ENCODE measurements at places on chromosomes 6 and 20.

DNA sequence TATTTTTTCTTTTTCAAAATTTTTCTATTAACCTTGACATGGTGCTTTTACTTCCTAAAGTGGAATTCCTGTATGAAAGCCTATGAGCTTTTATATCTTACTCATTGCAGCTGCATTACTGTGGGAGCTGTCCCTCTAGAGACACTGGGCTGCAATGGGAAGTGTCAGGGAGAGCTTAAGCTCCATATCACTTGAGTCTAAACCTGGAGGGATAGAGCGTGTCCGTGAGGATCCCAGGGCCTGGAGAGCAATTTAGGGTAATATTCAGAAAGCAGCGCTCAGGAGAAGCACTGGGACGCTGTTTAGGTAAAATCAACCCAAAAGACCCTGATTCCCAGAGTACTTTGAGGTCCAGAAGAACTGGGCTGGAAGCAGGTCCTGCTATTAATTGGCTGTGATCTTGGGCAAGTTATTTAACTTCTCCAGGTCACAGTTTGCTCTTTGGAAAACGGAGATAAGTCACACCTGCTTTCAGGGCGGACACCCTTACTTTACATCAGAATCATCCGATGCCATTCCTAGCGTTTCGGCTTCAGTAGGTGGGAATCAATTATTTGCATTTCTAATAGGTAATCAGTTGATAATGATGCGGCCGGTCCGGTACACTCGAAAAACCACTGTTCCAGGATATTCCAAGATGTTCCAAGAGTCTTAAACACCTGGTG is 628 bp upstream of the ERGIC3 start:
- H3K4me1 ChIP-seq: peaks cover 12% of the 10 kb centered on the region
- peak overlapping the region; percentile 92 for H3K4me3 ChIP-seq
- H3K27ac ChIP-seq: no peak overlapping the region
- H3K36me3 ChIP-seq: no peaks in the 10 kb centered on the region
- H3K27me3 ChIP-seq: no peaks in the 10 kb centered on the region

- no peaks in the 10 kb centered on the region for H3K27me3 ChIP-seq
- peak overlapping the region; percentile 82 for H3K4me3 ChIP-seq
- H3K27ac ChIP-seq: peak overlapping the region; percentile 88
- peaks cover 7% of the 10 kb centered on the region for H3K4me1 ChIP-seq
- DNase-seq: no peak
Measured at GRCh38 chr6:125957845-125958244, 1.3 kb downstream of the HINT3 start.

DNA sequence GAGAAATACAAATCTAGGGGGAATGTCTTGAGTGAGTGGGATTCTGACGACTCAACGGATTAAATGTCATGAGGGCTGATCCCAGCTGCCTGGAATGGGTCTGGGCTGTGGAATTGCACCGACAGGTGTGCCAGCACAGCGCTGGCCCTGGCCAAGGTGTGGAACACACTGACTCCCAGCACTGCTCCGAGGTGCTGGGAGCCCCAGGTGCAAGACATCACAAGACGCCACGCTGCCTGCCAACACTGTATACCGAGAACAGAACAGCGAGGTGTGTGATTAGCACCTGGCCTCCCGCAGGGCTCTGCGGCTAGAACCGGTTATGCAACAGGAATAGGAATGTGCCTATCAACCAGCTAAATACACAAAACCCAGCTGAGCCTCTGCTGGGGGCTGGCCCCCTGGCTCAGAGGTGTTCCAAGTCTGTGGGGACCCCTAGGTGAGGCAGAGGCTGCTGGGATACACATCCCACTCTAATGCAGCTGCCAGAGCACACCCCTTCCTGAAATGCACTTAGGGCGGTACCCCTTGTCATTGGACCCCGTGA is 24.8 kb upstream of the APMAP start:
- H3K27ac ChIP-seq: no peak overlapping the region
- H3K36me3 ChIP-seq: peaks cover 9% of the 10 kb centered on the region
- H3K27me3 ChIP-seq: no peaks in the 10 kb centered on the region

GRCh38 chr6:12595161-12595811 is 121.3 kb upstream of the PHACTR1 start:
- H3K4me1 ChIP-seq: peaks cover 14% of the 10 kb centered on the region
- no peaks in the 10 kb centered on the region for H3K27me3 ChIP-seq
- no peaks in the 10 kb centered on the region for H3K36me3 ChIP-seq
- H3K4me3 ChIP-seq: no peak overlapping the region
- no peak overlapping the region for H3K27ac ChIP-seq

DNA sequence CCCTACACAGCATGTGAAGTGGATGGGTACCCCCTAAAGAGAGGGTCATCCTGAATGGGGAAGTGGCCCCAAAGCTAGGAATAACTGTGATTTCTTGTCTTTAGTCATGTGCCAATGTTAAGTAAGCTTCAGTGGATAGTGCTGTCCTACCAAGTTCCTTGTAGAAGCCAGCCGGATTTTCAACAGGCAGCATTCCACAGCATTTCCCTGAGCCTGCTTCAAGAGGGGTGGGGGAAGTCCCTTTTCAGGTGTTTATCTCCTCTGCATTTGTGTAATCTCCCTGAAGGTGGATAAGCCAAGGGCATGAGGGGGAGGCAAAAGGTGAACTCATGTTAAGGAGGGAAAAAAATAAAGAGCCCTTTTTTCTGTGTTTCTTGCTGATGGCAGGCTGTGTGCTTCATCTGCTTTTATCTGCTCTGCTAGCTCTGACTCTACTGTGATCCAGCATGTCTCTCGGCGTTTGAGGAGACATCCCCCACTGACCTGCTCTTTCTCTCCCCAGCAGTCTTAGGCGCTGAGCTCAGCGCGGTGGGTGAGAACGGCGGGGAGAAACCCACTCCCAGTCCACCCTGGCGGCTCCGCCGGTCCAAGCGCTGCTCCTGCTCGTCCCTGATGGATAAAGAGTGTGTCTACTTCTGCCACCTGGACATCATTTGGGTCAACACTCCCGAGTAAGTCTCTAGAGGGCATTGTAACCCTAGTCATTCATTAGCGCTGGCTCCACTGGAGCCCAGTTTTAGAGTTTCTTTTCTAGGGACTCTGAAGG is 1.9 kb downstream of the EDN1 start:
- peak overlapping the region; percentile 88 for H3K4me3 ChIP-seq
- no peaks in the 10 kb centered on the region for H3K36me3 ChIP-seq
- H3K4me1 ChIP-seq: peaks cover 8% of the 10 kb centered on the region
- peak overlapping the region; percentile 20 for H3K27ac ChIP-seq

DNA sequence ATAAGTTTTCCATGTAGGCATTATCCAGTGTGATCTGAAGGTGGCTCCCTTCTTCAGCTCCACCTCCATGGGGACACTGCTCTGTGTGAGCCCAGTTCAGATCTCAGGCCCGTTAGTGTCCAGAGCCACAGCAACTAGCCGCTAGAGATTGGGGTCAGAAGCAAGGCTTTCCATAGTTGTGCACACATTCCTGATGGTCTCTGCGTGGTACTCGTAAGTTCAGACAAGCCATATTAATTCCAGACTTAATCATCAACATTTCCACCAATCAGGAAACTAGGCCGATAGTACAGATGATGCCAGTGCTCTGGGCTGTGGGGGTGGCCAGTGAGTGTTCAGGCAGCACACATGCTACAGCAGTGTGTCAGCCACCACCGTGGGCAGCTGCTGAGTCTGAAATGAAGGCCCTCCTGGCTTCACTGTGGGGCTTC is 17.5 kb upstream of the SYNCRIP start:
- no peak overlapping the region for H3K27ac ChIP-seq
- no peaks in the 10 kb centered on the region for H3K27me3 ChIP-seq
- no peak overlapping the region for H3K4me3 ChIP-seq
- no peaks in the 10 kb centered on the region for H3K36me3 ChIP-seq

- no peak overlapping the region for H3K4me3 ChIP-seq
- H3K27ac ChIP-seq: no peak overlapping the region
- DNase-seq: no peak
- no peaks in the 10 kb centered on the region for H3K4me1 ChIP-seq
- no peaks in the 10 kb centered on the region for H3K27me3 ChIP-seq
Measured at GRCh38 chr6:139240161-139241010, 51.4 kb downstream of the TXLNB start.

DNA sequence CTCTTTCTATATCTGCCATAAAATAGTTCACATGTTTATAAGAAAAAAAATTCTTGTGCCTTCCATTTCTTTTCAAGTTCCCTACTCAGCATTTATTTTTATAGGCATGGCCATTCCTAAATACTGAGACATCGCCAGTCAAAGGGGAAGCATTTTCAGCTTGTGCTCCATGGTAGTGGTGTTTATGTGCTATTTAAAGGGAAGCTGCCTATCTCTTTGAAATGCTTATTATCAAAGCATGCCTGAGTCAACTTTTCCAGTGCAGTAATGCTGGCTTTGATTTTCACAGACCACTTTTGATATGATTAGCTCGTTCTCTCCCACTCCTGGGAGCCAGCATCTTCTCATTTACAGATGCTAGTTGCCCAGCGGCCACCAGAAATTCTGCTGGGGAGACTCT is 124.1 kb upstream of the RIN2 start:
- H3K4me1 ChIP-seq: no peaks in the 10 kb centered on the region
- H3K4me3 ChIP-seq: no peak overlapping the region
- DNase-seq: no peak
- H3K27me3 ChIP-seq: no peaks in the 10 kb centered on the region

DNA sequence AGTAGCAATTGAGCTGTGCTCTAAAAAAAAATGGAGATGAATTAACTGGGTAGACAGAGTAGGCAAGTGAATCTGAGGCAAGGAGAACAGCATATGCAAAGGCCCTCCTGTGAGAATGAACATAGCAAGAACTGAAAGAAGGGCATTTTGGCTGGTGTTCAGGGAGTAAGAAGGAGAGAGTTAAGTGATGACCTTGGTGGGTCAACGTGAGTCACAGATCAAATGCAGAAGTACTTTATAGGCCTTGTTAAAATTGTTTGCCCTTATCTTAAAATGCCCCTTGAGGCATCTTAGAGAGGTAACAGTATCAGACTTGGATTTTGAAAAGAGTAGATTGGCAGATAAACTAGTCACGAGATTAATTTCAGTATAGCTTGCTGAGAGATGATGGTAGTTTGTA is 24.5 kb downstream of the NDUFAF5 start:
- H3K36me3 ChIP-seq: peaks cover 23% of the 10 kb centered on the region
- no peak for DNase-seq
- H3K27me3 ChIP-seq: no peaks in the 10 kb centered on the region
- no peaks in the 10 kb centered on the region for H3K4me1 ChIP-seq
- H3K4me3 ChIP-seq: no peak overlapping the region
- no peak overlapping the region for H3K27ac ChIP-seq

- no peaks in the 10 kb centered on the region for H3K36me3 ChIP-seq
- H3K27me3 ChIP-seq: peaks cover 3% of the 10 kb centered on the region
- no peaks in the 10 kb centered on the region for H3K4me1 ChIP-seq
- no peak for DNase-seq
- no peak overlapping the region for H3K4me3 ChIP-seq
Measured at GRCh38 chr6:155106456-155107115, 111.5 kb downstream of the TIAM2 start.

DNA sequence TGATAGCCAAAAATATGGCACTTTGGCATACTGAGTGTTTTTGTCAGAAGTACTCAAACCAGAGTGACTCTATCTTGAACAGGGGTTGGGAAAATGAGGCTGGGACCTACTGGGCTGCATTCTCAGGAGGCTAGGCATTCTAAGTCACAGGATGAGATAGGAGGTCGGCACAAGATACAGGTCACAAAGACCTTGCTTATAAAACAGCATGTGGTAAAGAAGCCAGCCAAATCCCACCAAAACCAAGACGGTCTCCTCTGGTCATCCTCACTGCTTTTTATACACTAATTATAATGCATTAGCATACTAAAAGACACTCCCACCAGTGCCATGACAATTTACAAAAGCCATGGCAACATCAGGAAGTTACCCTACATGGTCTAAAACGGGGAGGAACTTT is 985.1 kb downstream of the HACE1 start:
- no peaks in the 10 kb centered on the region for H3K27me3 ChIP-seq
- no peaks in the 10 kb centered on the region for H3K36me3 ChIP-seq
- no peak overlapping the region for H3K27ac ChIP-seq
- no peaks in the 10 kb centered on the region for H3K4me1 ChIP-seq
- H3K4me3 ChIP-seq: no peak overlapping the region
- no peak for DNase-seq

DNA sequence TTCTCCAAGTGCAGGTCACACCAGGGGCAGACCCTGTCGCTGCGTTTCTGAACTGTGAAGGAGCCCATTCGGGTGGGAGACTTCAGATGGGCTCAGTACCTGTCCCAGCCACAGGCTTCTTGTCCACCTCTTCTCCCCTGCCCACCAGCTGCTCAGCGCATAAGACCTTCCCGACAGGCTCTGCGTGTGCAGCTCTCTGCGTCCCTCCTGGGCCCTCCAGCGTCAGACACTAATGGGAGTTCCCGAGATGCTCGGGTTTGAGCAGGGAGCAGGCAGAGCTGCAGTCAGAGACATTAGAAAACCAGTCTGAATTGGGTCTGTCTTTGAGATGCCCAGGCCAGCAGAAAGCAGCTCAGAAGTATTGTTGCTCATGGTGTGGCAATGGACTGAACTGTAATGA is 50.4 kb downstream of the TCP11 start:
- H3K4me1 ChIP-seq: no peaks in the 10 kb centered on the region
- no peaks in the 10 kb centered on the region for H3K36me3 ChIP-seq
- no peak for DNase-seq
- H3K27me3 ChIP-seq: no peaks in the 10 kb centered on the region
- H3K4me3 ChIP-seq: no peak overlapping the region

DNA sequence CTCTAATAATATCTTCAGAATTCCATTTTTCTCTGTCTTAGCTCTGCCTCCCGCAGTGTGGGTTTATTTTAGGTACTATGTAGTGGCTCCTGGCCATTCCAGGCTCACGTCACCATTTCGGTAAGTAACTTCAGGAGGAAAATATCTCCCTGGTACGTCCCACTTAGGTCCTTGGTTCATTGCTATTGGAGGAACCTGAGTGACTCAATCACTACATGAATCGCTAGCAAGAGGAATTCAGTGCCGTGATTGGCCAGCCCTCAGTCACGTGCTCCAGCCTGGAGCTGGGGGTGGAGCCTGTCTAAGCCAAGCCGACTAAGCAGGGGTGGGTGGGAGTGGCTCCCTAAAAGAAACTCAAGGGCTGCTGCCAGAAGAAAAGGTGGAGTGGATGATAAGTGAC is 67.3 kb upstream of the E2F3 start:
- H3K4me3 ChIP-seq: no peak overlapping the region
- no peaks in the 10 kb centered on the region for H3K27me3 ChIP-seq
- no peak overlapping the region for H3K27ac ChIP-seq
- H3K4me1 ChIP-seq: no peaks in the 10 kb centered on the region
- no peak for DNase-seq

DNA sequence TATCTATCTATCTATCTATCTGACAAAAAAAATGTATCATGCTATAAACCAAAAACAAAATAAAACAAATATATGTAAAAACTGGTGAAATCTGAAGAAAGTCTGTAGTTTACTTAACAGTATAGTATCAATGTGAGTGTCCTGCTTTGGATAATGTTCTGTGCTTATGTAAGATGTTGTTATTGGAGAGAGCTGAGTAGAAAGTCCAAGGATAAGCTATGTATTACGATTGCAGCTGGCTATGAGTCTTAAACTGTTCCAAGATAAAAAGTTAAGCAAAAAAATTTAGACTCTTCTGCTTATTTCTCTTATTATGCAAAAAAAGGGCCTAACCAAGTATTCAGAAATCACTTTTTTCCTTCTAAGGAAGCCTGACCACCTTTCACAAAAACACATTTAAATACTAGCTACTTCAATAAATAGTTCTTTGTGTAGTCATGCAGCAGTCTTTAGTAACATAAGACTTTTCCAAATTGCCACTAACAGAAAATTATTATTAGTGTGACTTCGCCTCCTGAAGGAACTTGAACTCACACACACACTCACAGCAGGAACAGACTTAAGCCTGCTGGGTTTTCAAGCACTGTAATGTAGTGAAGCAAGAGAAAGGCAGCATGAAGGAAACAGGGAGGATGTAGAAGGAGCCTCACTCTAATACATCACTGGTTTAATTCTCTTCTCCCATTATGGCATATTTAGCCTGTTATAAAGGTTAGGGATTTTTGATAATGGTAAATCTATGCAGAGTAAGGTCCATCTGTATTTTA is 265.8 kb upstream of the GJE1 start:
- no peak overlapping the region for H3K4me3 ChIP-seq
- no peak overlapping the region for H3K27ac ChIP-seq
- H3K27me3 ChIP-seq: no peaks in the 10 kb centered on the region
- H3K36me3 ChIP-seq: no peaks in the 10 kb centered on the region
- H3K4me1 ChIP-seq: no peaks in the 10 kb centered on the region

All from GM12878 (cell line).